ENCODE measurements at places on chromosomes 5 and 9. TPM values are rescaled to one million over a fixed set of nuclear protein-coding genes. Genes with fewer than 3 reads are reported as not detected.

Gene UGCG
- 69.7 TPM for polyA plus RNA-seq

Gene BDP1
- polyA plus RNA-seq = 43.6 TPM

Gene CDC20B
- 6.4 TPM for polyA plus RNA-seq

Gene OR2Y1
- not detected for polyA plus RNA-seq

Gene SPATA31D4
- not detected for polyA plus RNA-seq

Gene LHFPL2
- polyA plus RNA-seq = 44.4 TPM

Gene SLC6A7
- polyA plus RNA-seq = not detected

Gene STX17
- polyA plus RNA-seq = 38.0 TPM

Gene RGS14
- 14.0 TPM for polyA plus RNA-seq

Gene PCDHB7
- 4.7 TPM for polyA plus RNA-seq

Gene CFAP157
- 2.6 TPM for polyA plus RNA-seq

Gene EGFL7
- polyA plus RNA-seq = 160 TPM

Gene ANKRD33B
- polyA plus RNA-seq = 0.53 TPM

Gene ALDH7A1
- 121 TPM for polyA plus RNA-seq

Gene PKN3
- polyA plus RNA-seq = 13.8 TPM

Gene ADAMTS2
- 31.4 TPM for polyA plus RNA-seq

Gene HMCN2
- 0.21 TPM for polyA plus RNA-seq

Gene ECSCR
- polyA plus RNA-seq = 71.0 TPM

Gene SLC1A3
- 21.8 TPM for polyA plus RNA-seq
